ENCODE measurements at places on chromosomes 12 and 14.

DNA sequence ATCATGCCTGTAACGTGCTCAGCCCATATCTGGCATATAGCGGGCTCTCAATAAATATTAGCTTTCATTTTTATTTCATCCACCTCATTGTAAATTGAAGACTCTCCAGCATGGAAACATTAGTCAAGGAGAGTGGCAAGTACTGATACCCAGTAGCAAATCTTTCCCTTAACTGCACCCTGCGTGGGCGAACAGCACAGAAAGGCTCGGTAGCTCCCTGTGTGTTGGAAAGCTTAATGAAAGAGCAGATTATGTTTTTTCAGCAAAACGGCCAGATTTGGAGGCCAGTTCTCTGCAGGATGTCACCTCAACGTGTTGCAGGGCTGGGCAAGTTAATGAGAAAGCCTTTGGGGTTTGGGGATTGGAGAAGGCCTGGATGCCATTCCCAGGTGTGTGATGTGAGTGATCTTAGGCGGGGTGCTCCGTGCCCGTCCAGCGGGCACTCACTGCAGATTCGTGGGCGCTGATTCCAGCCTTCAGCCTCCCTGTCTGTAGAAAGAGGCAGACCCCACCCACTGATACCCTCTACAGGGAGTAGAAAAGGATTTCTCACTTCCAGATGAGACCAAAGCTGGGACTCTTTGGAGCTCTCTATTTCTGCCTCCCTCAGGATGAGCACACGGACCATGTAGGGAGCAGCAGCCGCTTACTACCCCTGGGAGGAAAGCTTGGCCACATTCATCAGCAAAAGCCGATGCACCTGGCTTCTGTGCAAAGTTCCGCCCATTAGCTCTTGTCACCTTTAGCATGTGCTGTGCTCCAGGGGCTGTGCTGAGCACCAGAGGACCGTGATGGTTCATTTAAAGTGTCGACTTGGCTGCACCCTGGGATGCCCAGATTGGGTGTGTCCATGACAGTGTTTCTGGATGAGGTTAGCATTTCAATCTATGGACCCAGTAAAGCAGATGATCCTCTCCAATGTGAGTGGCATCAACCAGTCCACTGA, 29.1 kb downstream of the C14orf132 start:
- no peak for DNase-seq

DNA sequence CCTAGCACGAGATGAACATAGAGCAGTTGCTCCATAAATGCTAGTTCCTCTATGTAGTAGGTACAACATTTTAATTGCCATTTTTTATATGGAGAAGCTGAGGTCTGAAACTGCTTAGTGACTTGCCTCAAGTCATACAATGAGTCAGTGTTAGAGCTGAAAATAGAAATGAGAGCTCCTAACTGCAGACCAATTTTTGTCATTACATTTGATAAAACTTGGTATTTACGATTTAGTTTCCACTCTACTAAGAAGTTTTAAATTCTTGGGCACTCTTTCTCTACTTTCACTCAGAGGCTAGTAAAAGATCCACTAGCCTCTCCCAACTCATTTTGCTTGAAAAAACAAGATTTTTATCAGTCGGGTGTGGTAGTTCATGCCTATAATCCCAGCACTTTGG, 8.1 kb upstream of the TMED10 start:
- no peak for DNase-seq

DNA sequence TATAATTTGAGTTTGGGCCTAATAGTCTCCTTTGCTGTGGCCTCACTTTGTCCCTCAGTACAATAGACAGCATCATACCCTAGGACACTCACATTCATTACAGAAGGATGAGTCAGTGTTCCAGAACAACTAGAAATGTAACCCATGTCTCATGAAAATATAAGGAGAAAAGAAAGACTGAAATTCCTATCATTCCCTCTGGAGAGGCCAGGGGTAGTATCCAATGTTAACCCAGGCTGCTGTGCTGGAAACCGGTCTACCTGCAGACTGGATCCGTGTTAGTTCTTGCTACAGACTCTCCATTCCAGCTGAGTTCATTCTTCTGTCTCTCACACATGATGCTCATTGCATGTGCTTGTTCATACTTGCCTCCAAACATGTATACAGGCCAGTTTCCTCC, 75.8 kb upstream of the HOXC13 start:
- no peak for DNase-seq

DNA sequence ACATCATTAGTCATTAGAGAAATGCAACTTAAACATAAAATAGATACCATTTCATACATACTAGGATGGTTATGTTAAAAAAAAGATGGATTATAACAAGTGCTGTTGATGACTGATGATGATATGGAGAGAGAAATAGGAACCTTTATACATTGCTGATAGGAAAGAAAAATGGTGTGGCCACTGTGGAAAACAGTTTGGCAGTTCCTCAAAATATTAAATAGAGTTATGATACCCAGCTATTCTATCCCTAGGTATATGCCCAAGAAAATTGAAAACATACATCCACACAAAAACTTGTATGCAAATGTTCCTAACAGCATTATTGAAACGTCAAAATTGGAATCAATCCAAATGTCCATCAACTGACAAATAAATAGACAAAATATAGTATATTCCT, 170.1 kb downstream of the ADAMTS20 start:
- DNase-seq, result no peak

- no peak for DNase-seq
Observed at GRCh38 chr12:60180298-60180697, 584.5 kb downstream of the SLC16A7 start.

DNA sequence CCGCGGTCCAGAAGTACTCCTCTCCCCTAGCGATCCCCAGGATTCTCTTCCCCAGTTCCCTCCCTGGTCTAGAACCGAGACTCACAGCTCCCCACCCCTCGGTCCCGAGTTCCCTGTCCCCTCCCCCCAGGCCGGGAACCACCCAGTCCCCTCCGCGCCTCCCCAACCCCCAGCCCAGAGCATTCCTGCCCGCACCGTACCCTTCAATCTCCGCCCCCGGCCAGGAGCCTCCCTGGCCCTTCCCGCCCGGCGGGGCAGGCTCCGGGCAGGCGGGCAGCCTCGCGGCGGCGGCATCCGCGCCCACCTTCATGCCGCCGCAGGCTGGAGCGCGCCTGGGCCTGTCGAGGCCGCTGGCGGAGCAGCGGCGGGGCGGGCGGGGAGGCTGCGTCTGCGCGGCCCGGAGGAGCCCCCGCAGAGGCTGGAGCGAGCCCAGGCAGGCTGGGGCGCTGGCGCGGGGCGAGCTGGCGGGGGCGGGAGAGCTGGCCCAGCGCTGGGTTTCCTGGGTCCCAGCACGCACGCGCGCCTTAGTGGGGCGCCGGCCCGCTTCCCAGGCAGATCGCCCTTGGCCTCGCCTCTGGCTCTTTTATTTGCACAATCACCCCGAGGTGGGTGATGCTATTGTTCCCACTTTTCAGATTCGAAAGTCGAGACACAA, 22.2 kb upstream of the GPR132 start:
- no peak for DNase-seq

DNA sequence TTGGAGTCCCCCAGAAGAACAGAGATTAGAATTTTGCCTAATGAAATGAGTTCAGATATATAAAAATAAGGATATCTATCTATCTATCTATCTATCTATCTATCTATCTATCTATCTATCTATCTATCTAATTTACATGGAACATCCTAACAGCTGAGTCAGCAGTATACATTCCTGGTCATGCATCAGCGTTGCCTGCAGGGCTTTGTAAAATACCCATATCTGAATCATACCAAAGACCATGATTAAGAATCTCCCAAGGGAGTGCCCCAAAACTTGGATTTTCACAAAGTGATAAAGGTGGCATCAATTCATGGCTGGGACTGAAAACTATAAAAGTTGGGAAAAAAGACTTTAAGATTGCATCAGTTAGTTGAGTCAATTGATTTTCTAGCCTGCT, 32.7 kb upstream of the SYT10 start:
- DNase-seq, result no peak

- DNase-seq, result no peak
Observed at GRCh38 chr14:50560931-50561285, 963 bp downstream of the ATL1 start.

All from ELF-1 (cell line).